ENCODE measurements at places on chromosomes 4 and X.

- no peak for DNase-seq
Measured at GRCh38 chrX:57313583-57314215, 27.2 kb downstream of the FAAH2 start.

DNA sequence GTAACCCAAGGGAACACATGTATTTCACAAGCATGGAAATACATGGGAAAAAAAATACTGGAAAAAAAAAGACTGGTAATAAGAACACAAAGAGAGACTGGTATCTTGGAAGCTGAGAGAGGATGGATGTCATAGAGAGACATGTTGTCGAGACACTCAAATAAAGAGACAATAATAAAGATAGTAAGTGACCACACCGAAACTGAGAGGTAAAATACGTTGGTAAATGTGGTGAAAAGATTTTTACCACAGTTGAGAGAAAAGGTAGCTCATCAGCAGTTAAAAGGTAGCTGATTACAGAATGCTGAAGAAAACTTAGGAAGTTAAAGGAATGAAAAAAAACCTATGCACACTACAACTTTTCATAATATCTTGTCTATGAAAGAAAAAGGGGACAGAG is 81.1 kb downstream of the ARAP2 start:
- DNase-seq: no peak

DNA sequence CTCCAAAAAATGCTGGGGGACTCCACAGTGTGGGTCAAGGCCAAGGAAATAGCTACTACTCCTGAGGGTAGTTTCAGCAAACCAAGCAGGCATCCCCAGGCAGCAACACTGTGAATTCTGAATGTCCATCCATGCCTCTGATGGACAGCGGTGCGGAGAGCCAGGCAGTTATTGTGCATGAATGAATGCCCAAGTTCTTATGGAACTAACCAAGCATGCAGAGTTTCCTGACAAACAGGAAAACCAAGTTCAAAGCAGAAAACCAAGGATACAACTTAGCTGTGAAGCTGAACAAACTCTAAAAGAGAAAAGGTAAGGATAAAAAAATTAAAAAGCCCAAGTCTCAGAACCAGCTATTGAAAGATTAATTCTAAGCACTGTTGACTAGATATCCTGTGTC is 642.6 kb upstream of the HS3ST1 start:
- no peak for DNase-seq

- DNase-seq: no peak
Measured at GRCh38 chr4:155757745-155758265, 1.0 kb upstream of the GUCY1B1 start.

DNA sequence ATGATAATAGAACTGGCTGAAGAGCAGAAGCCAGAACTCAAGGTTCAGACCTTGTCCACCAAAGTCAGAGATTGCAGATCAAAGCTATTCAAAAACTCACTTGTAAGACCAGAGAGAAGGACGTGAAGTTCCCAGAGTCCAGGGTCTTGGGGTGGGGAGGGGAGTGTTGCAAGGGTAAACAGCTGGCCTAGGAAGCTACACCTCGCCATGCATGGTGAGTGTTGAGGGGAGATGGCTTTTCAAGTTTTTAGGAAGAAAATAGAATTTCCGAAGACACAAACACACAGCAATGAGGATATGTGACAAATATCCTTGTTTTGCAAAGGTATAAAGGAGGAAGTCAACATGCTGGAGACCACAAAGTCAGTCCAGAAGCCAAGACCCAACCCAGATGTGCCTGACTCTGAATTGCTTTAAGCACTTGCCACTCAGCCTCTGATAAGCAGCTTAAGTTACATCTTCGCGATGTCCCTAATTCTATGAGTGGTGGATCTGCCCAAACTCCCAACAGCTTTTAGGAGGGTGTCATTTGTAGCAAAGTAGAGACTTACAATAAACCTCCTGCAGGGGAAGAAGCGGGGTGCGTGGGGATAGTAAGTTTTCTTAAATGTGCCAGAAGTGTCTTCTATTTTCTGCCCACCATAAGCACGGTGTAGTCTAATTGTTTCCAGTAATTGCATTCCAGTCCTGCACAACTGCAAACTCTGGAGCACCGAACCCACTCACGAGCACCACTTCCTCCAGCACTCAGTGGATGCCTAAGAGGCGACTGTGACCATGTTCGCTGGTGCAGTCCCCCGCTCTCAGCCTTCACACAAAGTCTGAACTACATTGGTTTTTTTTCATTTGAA is 26.5 kb downstream of the HAND2 start:
- no peak for DNase-seq

DNA sequence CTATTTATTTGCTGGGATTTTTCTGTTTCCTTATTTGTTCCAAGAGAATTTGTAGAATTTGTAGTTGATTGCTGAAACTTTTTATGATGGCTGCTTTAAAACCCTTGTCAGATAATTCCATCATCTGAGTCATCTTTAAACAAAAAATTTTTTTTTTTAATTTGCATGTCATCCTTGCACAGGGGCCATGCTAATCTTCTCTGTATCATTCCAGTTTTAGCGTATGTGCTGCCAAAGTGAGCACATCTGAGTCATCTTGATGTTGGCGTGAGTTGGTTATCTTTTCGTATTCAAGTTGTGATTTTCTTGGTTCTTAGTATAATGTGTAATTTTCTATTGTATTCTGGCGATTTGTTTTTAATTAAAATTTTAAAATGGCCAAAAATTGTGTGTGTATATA is 18.7 kb upstream of the ZNF157 start:
- no peak for DNase-seq

- DNase-seq: no peak
Measured at GRCh38 chr4:7158081-7158750, 34.1 kb upstream of the SORCS2 start.
